ENCODE measurements at places on chromosomes 2 and 18.

GRCh38 chr2:152600051-152600657 lies 117.1 kb downstream of the PRPF40A start:
- no peak for DNase-seq

GRCh38 chr2:105576440-105577241 lies 168.1 kb upstream of the NCK2 start:
- DNase-seq = no peak

- no peak for DNase-seq
These were observed 446.0 kb downstream of the XIRP2 start for GRCh38 chr2:167334146-167334742.

DNA sequence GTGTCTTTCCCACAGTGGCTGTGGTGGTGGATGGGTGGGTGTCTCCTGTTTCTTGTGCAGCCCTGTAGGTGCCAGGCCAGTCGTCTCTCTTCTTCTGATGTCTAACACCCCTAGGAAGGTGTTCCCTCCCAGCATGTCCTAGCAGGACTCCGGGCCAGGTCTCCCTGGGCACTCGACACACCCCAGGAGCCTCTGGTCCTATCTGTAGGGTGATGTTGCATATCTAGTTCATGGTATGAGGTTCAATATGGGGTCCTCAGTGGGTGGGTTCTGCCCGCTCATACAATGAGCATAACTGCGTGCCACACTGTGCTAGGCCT lies 14.4 kb downstream of the NGEF start:
- no peak for DNase-seq

DNA sequence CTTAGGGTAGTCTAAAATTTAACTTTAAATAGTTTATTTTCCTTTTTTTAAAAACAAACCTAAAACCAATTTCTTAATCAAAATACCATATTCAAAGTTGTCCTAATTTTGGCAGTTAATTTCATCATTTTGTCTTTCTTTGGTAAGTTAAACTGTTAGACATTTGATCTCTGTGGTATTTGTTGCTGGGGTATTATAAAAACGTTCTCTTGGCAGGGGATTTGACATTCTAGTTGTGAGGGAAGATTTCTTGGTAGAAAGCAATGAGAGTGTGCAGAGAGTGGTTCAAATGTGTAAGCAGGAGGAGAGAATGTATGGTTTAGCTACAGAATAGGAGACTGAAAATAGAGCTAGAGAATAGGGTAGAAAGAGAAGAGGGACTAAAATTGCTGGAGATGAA lies 14.6 kb downstream of the GULP1 start:
- no peak for DNase-seq

DNA sequence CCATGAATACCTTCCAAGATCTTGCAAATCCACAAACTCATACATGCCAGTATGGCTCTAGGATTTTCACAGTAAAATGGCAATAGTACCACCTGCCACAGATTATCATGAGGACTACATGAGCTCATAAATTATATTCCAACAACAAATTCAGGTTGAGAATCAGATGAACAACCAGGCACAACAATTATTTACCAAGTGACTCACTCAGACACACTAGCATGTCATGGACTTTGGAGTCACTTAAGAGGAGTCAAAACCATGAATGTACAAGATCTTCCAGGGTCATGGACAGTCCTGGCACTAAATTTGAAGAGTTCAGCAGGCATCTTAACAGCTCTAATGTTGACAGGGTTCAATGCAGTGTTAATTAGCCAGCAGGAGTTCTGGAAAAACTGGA lies 34.4 kb upstream of the BZW1 start:
- no peak for DNase-seq

DNA sequence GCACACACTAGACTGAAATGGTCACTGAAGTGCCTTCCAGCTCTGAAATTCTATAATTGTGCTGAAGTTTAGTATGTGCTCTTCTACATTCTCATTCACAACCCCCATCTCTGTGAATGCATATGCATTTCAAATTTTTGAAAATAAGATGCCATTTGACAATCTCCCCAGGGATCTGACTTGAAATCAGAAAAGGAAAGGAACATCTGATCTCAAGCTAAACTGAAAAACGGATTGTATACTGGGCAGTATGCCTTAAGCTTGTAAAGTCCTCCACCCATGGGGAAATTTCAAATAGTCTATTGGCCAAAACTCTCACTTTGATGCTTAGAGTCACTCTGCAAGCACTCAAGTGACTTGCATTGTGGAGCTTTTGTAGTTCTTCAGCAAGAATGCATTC lies 22.9 kb downstream of the FAP start:
- DNase-seq = no peak

GRCh38 chr2:128563348-128563687 lies 244.7 kb upstream of the HS6ST1 start:
- no peak for DNase-seq

GRCh38 chr2:234218266-234219045 lies 168.0 kb downstream of the SPP2 start:
- DNase-seq = no peak

DNA sequence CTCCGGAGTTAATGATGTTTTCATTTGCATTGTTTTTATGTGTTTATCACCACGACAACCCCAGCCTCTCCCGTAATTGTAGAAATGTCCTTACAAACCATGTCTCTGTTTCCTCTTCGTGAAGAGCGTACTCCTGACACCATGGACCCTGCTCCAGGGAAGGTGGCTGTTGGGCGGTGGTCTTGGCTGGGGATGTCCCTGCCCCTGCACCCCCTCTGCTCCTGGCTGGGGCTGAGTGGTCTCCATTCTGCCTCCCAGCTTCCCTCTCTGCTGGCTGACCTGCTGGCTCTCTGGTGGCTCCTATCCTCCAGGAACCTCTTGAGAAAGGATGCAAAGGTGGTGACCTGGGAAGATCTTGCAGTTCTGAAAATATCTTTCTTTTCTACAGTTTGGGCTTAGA lies 81.1 kb downstream of the ASB1 start:
- no peak for DNase-seq
